ENCODE measurements at places on chromosomes 6 and 20.

GRCh38 chr6:15616261-15616660 is 46.6 kb downstream of the DTNBP1 start:
- no peak for DNase-seq

DNA sequence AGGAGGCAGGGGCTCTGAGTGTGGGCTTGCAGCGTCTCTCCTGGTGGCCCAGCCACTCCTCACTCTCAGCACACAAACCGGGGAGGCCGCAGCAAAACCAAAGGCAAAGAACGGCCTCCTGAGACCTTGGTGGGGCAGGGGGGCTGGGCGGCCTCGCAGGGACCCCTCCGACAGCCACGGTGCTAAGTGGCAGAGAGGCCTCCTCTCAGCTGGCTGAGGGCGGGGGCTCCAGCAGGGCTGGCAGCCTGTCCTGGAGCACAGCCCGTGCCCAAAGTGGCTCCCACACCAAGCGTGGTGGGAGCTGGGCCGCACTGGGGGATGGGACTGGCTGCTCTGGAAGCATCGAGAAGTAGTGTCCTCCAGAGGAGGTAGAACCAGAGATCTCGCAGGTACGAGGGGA is 334.4 kb downstream of the QKI start:
- no peak for DNase-seq

- no peak for DNase-seq
Observed at GRCh38 chr6:103139377-103139776, 1720.3 kb downstream of the HACE1 start.

GRCh38 chr6:48068278-48069251 is 42.4 kb downstream of the PTCHD4 start:
- DNase-seq: no peak

DNA sequence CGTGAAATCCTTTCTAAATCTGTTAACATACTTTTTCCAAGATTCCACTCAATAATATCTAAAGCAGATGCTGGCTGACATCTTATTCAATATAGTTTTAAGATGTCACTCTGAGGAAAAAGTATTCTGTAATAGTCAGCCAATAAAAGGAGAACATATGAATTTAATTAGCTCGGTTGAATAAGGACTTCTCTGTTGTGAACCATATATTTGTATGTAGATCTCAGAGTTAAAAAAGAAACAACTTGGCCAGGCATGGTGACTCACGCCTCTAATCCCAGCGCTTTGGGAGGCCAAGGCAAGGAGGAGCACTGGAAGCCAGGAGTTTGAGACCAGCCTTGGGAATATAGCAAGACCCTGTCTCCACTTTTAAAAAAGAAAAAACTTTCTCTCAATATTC is 7.4 kb upstream of the CD24 start:
- no peak for DNase-seq

DNA sequence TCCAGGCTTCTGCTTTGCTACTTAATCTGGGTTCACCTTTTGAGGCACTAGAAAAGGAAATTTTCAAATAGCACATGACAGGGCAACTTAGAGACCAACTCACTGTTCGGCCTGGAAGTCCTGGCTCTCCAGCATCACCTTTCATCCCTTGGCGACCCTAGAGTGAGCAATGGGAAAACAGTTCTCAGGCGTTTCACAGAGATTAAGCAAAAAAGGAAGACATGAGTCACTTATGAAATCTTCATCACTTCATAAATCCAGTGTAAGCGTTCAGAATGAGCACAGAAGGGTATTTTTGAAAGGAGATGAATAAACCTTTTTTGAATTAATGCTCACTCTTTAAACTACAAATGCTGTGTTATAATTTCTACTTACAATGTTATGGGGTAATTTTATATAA is 104.0 kb downstream of the COL12A1 start:
- DNase-seq: no peak

DNA sequence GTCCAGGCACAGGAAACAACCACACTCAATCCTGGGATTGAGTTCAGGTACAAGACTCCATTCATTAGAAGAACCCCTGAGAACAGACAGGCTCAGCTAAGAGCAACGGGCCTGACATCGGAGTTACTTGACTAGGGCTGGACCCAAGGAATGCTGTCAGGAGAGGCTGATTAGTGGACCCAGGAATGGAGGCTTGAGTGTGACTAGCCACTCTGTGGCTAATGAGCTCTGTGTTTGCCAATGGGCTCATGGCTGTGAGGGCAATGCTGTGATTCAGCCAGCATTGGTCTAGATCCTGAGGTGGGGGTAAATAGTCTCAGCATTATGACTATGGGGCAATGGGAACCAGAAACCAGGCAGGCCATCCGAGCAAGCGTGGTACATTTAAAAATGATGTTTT is 71.8 kb downstream of the RIOK1 start:
- no peak for DNase-seq

GRCh38 chr20:60792941-60793340 is 459.1 kb upstream of the CDH4 start:
- DNase-seq: no peak

GRCh38 chr6:113879186-113880096 is 22.3 kb downstream of the MARCKS start:
- DNase-seq: peak; percentile 67

DNA sequence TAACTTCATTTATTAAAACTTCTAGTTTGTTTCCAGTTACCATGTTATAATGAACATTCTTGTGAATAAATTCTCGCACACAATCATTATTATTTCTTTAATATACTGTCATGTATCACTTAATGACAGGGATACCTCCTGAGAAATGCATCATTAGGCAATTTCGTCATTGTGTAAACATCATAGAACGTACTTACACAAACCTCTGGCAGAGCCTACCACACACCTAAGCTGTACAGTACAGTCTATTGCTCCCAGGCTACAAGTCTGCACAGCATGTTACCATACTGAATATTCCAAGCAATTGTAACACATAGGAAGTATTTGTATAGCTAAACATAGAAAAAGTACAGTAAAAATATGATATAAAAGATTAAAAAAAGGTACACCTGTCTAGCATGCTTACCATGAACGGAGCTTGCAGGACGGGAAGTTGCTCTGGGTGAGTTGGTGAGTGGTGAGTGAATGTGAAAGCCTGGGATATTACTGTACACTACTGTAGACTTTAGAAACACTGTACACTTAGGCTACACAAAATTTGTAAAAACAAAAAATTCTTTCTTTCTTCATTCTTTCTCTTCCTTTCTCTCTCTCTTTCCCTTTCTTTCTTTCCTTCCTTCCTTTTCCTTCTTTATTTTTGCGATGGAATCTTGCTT is 268.2 kb upstream of the SOX4 start:
- DNase-seq: no peak

- DNase-seq: no peak
Observed at GRCh38 chr6:157904999-157905398, 76.7 kb upstream of the SYNJ2 start.

- no peak for DNase-seq
Observed at GRCh38 chr6:46013639-46014038, 2.0 kb downstream of the CLIC5 start.

GRCh38 chr6:167116838-167117228 is 6.1 kb upstream of the CCR6 start:
- DNase-seq: no peak

DNA sequence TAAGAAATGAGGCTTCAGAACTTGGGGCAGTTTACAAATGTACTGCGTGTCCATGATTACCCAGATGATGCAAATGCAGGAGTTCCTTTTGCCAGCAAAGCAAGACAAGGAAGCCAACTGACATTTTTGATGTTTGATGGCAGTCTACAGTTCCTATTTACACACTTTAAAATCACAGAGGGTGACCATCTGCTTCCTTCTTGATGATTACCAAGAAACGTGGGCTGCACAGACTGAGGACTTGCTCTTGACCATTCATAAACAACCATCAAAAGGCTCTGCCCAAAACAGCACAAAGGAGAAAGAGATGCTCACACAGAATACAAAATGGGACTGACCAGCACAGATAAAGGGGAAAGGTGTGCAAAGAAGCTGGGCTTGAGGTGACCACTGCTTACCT is 79.8 kb upstream of the TRAF3IP2 start:
- no peak for DNase-seq

- DNase-seq: no peak
Observed at GRCh38 chr6:29584821-29585220, at the start of gene OR2H2. Gene OR2H2, plus strand, starts transcription at chr6:29585121. Its CDS starts 2,824 bp downstream, at chr6:29587945.

- DNase-seq: no peak
Observed at GRCh38 chr20:22379472-22379871, 204.9 kb downstream of the FOXA2 start.

GRCh38 chr20:36604952-36605398 is 604 bp upstream of the RAB5IF start:
- no peak for DNase-seq

DNA sequence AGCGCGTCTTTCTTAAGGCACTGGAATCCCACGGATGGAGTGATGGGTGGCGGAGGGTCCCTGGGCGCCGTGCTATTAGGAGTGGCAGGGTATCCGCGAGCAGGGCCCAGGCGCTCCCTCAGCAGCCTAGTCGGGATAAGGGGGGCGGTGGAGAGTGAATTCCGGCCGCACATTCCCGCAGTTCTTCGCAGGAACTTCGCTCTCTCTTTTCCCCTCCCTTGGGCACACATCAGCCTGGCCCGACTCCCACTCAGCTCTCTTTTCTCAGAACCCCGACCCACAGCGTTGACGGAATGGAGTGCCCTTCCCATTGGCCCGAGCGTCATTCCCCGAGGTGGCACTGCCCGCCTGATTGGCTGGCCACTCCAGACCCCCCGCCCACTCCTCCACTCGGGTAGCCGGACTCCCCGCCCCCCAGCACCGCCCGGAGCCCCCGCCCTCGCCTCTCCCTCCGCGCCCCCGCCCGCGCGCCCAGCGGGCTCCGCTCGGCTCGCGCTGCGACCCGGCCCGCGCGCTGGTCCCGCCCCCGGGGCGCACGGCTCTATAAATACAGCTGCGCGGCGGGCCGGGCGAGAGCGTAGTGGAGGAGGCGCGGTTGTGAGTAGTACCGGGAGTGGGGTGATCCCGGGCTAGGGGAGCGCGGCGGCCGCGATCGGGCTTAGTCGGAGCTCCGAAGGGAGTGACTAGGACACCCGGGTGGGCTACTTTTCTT is at the start of gene ID4:
ID4 (plus strand) TSS at position 572 of the 712 bp plus-strand sequence. CDS start 385 bp downstream, outside the sequence.
- DNase-seq: no peak

GRCh38 chr6:157763129-157763903 is 59.7 kb upstream of the SNX9 start:
- peak; percentile 41 for DNase-seq

DNA sequence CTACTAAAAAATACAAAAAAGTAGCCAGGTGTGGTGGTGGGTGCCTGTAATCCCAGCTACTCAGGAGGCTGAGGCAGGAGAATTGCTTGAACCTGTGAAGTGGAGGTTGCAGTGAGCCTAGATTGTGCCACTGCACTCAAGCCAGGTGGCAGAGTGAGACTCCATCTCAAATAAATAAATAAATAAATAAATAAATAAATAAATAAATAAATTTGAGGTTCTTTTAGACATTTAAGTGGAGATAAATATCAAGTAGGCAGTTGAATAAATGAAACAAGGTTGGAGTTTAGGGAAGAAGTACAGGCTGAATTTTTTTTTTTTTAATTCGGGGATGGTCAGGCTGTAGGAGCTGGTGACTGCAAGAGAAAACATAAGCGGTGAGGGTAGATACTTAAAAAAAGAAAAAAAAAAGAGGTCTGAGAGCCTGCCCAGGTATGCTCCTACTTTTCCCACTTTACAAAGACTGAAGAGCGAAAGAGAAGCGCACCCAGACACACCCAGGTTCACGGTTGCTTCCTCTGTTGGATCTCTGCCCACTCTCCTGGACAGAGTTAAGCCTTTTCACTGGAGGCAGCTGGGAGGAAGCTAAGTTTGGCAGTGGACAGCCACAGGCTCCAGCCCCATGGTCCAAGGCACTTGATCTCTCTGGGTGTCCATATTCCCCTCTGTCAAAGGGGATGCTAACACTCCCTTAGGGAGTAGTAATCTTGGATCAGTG is 100.9 kb upstream of the PRDM1 start:
- DNase-seq: no peak

- DNase-seq: no peak
Observed at GRCh38 chr6:8513174-8513573, 77.8 kb upstream of the SLC35B3 start.

DNA sequence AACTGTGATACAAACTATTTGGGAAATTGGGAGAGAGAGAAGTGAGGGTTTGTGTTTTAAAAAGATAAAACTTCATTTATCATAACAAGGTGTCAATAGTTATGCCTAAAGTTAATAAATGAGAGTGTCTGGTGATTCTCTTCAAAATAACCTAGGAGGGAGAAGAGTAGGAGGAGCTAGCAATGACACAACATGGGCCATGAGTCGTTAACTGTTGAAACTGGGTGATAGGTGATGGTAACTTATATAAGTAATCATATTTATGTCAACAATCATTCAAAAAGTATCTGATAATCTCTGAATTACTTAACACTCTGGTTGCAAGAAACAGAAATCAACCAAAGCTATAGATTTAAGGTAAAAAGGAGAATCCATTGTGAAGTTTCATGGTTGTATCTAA is 46.8 kb upstream of the INSM1 start:
- no peak for DNase-seq

DNA sequence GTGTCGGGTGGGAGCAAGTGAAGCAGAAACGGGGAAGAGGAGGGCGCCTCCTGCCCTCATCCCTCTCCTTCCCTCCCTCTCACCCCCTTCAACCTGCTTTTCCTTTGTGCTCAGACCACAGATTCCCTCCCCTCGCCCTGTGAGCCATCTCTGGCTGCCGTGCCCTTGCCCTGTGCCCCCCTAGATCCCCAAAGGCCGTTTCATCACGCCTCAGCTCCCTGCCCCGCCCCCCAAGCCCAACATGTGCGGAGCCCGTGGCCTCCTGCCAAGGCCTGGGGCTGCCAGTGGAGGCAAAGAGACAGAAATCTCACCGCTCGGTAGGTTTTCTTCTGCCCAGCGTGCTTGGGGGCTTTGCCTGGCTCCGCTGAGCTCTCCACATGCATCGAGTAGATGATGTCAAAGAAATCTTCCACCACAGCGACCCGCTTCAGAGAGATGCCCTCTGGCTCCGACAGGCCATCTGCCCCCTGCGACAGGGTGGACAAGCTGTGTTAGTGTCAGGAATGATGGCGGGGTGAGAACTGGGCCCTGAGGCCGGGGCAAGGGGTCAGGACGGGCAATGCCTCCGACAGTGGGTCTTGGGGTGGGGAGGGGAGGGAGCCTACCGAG is 57.6 kb downstream of the NOL4L start:
- no peak for DNase-seq

GRCh38 chr20:40691566-40692239 is 2.7 kb upstream of the MAFB start:
- no peak for DNase-seq

DNA sequence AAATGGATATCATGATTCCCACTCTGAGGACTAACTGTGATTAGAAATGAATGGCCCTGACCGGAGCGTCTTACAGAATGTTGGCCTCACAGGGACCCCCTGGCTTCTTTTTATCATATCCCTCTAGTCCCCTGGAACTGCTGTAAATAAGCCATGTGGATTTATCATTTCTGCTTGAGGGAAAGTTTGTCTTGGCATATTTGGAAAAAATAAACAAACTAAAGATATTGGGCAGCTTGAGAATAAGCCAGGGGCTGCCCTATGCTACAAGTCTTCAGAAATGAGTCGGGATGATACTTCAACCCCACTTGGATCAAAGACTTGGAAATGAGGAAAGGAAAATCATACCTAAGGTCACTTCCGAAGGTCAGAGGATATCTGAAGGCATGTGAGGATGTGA is 179.1 kb downstream of the THBS2 start:
- DNase-seq: no peak

- DNase-seq: no peak
Observed at GRCh38 chr6:76416821-76417605, 344.6 kb upstream of the IMPG1 start.

- DNase-seq: no peak
Observed at GRCh38 chr6:137494281-137494987, at the start of gene OLIG3. Gene OLIG3, minus strand, starts transcription at chr6:137494394. Its CDS starts 224 bp downstream, at chr6:137494170.

Data from HL-60 (cell line).